ENCODE measurements at places on chromosomes 5 and 9.

GRCh38 chr5:175802361-175802760, 69.0 kb upstream of the CPLX2 start:
- DNase-seq = no peak

GRCh38 chr5:136194576-136194975, 1.6 kb upstream of the SMIM32 start:
- DNase-seq = no peak

- DNase-seq = no peak
These were observed 16.8 kb downstream of the PHF2 start for GRCh38 chr9:93593144-93593658.

GRCh38 chr5:57431759-57432158, 50.9 kb downstream of the ACTBL2 start:
- DNase-seq = no peak

- DNase-seq = no peak
These were observed 139.3 kb upstream of the NFIB start for GRCh38 chr9:14453286-14453685.

DNA sequence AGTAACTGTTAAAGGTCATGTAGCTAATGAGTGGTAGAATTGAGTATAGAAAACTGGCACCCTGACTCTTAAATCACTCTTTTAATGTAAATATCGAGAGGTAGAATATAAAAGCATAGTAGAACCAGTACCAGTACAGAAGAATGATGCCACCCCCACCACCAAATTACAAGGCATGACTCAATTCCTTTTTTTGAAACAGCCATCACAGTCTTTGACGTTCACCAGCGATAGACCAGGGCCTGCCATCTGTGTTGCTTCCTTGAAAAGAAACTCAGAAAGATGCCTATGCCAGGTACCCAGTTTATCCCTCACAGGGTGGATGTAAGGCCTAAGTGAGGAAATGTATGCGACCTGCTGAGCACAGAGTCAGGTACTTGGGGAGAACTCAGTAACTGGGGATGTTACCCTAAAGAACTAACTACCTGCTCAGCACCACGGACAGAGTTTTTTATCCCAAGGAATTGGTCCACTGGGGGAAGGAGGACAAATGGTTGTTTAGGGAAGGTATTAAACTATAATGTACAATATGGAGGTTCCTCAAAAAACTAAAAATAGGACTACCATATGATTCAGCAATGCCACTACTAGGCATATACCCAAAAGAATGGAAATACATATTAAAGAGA, 116.5 kb downstream of the BRINP1 start:
- no peak for DNase-seq

DNA sequence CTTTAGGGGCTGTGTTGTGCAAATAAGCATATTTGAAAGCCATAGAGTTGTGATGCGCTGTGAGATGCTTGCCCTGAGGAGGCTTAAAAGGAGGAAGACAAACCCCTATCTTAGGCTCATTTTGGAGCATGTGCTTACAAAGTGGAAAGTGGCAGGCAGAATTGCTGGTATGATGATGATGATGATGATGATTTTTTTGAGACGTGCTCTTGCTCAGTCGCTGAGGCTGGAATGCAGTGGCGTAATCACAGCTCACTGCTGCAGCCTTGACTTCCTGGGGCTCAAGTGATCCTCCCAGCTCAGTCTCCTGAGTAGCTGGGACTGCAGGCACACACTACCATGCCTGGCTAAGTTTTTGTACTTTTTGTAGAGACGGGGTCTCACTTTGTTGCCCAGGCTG, 1.7 kb downstream of the CNOT8 start:
- DNase-seq = no peak

DNA sequence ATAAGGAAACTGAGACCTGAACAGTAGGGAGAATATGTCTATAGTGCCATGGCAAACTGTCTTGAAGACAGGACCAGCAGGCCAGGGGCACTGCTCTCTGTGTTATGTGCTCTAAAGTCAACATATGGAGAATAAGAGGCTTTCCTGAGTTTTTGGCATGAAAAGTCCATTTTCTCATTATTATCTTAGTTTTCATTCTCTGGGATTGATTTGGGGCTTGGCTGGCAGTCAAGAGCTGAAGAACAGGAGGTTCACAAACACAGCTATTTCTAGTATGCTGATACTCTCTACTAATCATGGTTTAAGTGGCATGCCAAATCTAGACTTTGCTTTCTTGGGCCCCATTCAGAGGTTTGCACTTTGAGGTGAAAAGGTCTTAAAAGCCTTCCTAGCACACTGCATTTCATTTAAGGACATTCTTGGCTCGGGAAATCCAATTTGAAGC, 404.4 kb downstream of the ZNF608 start:
- DNase-seq = no peak

- DNase-seq = no peak
These were observed 131.6 kb upstream of the RASA1 start for GRCh38 chr5:87136096-87136495.

GRCh38 chr9:71587576-71588362, 180.5 kb downstream of the CEMIP2 start:
- DNase-seq = no peak

DNA sequence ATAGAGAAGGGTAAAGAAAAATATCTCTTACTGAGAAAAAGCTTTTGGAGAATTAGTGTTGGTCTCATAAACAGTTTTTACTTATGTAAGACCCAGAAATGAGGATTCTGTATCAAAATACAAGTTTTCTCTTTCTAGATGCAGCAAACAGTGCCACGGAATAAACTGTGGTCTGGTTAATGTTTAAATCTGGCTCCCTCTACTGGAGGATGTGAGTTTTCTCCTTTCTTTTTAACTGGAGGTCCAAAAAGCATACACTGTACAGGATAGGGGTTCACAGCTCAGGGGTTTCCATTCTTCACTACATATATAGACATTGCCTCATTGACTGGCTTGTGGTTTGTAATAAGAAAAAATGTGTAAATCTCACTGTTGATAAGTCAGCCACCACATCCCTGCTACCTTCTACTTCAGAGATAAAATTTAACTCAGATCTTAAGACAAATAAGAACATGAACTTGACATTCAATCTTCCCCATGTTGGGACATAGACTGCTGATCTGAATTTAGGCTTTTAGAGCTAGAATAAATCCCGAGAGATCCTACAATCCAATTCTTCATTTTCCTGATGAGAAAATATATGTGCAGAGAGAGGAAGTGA, 98.9 kb downstream of the CFAP95 start:
- peak; percentile 39 for DNase-seq

DNA sequence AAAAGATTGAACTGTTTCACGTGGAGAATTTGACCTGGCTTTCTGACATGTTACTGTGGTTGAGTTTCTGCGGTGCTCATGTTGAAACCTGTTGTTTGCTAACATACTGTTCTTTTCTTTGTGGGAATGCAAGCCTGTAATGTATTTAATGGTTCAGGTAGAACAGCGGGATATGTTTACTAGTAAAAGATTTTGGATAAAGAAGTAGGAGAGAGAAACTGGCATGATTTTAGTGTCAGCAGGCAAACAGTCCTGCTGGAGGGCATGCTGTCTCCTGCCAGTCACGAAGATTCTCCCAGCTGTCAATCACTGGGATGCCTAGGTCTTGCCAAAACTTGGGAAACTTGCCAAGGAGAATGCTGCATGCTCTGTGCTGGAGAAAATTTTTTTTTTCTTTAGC, 263.5 kb downstream of the TAF11L14 start:
- peak; percentile 14 for DNase-seq

DNA sequence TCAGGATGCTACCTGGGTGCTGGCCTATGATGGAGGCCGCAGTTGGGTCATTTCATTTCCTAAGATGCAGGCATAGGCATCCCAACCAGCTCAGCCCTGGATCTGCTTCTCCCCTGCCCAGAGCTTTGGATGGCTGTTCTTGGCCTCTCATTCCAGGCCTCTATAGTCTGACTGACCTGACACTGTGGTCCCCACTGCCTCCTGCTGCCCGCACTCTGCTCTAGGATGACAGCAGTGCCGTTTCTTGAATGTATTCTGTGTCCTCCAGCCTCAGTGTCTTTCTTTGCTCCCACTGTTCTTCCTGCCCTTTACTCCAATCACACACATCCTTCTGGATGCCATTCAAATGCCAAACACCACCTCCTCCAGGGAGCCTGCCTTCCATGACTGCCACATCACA, 235.7 kb downstream of the HSPA4 start:
- no peak for DNase-seq

GRCh38 chr9:113990975-113991471, 87.1 kb downstream of the AMBP start:
- no peak for DNase-seq

DNA sequence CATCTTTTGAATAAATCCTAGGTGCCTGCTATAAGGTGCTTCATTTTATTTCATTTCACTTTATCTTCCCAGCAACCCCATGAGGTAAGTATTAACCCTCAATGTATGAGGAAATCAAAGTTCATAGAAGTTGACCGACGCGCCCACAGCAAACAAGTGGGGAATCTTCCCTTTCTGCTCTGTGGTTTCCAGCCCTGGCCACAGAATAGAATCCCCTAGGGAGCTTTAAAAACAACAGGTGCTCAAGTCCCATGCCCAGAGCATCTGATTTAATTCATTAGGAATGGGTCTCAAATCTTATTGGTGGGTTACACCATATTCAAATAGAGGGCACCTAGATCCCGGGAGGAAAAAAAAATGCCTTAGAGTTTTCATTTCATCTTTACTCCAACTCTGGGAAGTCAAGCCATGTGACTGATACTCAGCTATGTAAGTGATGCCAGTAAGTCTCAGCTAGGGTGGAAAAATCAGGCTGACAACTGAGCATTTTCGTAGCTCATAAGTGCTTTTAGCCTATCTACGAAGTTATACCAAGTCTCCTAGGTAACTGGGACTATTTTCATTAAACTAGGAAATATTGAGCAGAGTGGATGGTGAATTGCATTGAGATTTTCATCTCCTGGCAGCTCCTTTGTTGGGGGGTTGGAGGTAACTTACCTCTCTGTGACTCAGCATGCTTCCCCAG, 353.4 kb upstream of the SLC30A5 start:
- no peak for DNase-seq

- DNase-seq = no peak
These were observed 151.4 kb downstream of the AUH start for GRCh38 chr9:91210318-91210717.
